Hepatocyte (in vitro differentiated cells): ENCODE measurements at places on chromosomes 4 and X. TPM values are rescaled to one million over a fixed set of nuclear protein-coding genes. Genes with fewer than 3 reads are reported as not detected.

Gene SLITRK4
- total RNA-seq, result 15.2 and 17.0 TPM in 2 replicates

Gene SERPINA7
- total RNA-seq, result 42.9 and 43.1 TPM in 2 replicates

Gene ADH6
- 23.1 and 23.6 TPM in 2 replicates for total RNA-seq

Gene DUX4
- total RNA-seq, result not detected in 2 replicates

Gene MAGEA8
- not detected in 2 replicates for total RNA-seq

Gene TXK
- total RNA-seq, result 0.40 and 1.5 TPM in 2 replicates

Gene MAGEB2
- total RNA-seq, result not detected in 2 replicates

Gene SYTL4
- 1.2 and 2.4 TPM in 2 replicates for total RNA-seq

Gene FAM9C
- total RNA-seq, result not detected in 2 replicates

Gene CDX4
- total RNA-seq, result not detected in 2 replicates

Gene BEX1
- total RNA-seq, result 60.6 and 69.4 TPM in 2 replicates

Gene TEX13A
- not detected in 2 replicates for total RNA-seq

Gene PDCL2
- not detected in 2 replicates for total RNA-seq

Gene SPANXA1
- total RNA-seq, result not detected in 2 replicates

Gene RXFP1
- not detected in 2 replicates for total RNA-seq

Gene CYP2U1
- 9.7 and 11.3 TPM in 2 replicates for total RNA-seq

Gene BLOC1S4
- total RNA-seq, result 29.4 and 33.3 TPM in 2 replicates

Gene CT45A1
- not detected in 2 replicates for total RNA-seq

Gene AMOT
- total RNA-seq, result 93.3 and 94.6 TPM in 2 replicates

Gene FAM47E
- total RNA-seq, result 5.9 and 9.3 TPM in 2 replicates

Gene RBM41
- 11.8 and 11.9 TPM in 2 replicates for total RNA-seq

Gene CAPN6
- total RNA-seq, result 24.4 and 25.8 TPM in 2 replicates

Gene FAM184B
- total RNA-seq, result not detected in 2 replicates

Gene SLC9B1
- not detected in 2 replicates for total RNA-seq

Gene PAPSS1
- total RNA-seq, result 103 TPM in 2 replicates

Gene PPP4R3C
- not detected in 2 replicates for total RNA-seq

Gene SCRG1
- 2.1 and 3.5 TPM in 2 replicates for total RNA-seq

Gene SHROOM2
- total RNA-seq, result 6.2 and 8.5 TPM in 2 replicates

Gene MAGEA10
- not detected in 2 replicates for total RNA-seq

Gene RPS6KA6
- total RNA-seq, result 9.3 and 11.2 TPM in 2 replicates

Gene TCP11X2
- 0.13 and 0.72 TPM in 2 replicates for total RNA-seq

Gene DOK7
- total RNA-seq, result 0.23 TPM in 1 of 2 replicates, not detected in the other

Gene PABPC1L2B
- not detected in 2 replicates for total RNA-seq

Gene USP17L19
- not detected in 2 replicates for total RNA-seq

Gene PF4V1
- not detected in 2 replicates for total RNA-seq

Gene CSAG1
- total RNA-seq, result not detected in 2 replicates
